SK-MEL-5 (cell line): ENCODE measurements at places on chromosomes 4 and X. TPM values are rescaled to one million over a fixed set of nuclear protein-coding genes. Genes with fewer than 3 reads are reported as not detected.

DNA sequence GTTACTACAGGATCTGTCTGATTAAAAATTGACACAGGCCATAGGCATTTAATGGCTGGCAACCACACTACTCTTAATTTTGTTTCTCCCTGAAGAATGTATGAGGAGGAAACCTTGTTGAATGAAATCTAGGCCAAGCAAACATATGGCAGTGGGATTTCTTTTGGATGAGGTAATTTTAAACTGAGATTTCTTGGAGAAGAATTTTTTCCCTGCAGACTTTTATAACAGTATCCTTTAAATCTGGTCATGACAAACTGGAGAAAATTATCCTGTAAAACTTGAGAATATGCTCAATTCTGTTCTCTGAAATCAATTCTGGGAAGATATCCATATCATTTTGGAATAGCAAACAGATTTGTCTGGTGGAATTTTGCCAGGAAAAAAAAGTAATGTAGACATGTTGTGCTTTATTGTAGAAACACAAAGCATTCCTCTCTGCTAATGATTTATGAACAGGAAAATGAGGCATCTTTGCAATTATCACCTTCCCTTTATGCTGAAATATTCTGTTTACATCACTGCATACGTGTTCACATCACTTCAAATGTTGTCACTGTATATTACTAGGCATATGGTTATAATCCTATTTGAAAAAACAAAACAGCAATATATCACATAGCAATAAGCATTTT lies 108.3 kb upstream of the ARSJ start:
- no peak for DNase-seq

DNA sequence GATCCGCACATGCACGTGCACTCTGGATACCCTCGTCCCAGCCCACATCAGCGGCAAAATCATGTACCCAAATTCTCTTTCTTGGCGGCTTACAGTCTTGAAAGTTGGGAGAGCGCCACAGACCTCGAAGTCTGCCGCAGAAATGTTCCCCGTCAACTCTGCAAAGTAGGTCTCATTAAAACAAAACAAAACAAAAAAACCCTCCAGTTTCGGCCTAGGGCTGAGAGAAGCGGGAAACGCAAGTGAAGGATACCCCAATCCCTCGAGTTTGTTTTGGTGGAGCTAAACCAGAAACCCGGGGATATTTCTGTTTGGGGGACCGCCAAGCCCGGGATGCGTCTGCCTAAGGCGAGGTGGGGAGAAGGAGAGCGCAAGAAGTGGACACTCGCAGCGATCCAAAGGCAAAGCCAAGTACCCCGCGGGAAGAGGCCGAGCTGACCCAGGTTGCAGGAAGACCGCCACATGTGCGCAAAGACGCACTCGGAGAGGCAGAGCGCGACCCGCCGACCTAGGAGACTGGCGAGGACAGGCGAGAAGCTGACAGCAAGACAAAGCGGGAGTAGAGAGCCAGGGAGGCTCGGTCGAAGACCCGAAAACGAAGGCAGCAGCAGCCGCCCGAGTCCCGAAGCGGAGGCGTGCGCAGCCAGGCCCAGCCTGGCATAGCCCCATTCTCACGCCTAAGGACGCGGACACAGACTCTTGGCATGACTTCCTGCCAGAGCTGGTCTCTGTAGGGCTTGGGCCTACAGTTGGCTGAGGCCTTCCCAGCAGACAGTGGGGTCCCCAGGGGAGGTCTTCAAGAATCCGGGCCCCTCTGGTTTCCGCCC lies 49.6 kb upstream of the BCOR start:
- DNase-seq = no peak

The PCDH18 gene
- 1.1 TPM in 2 replicates for total RNA-seq

GRCh38 chr4:187598196-187598595 lies 397.4 kb upstream of the ZFP42 start:
- no peak for DNase-seq

The PASD1 gene
- total RNA-seq = 2.9 and 3.3 TPM in 2 replicates

- DNase-seq = no peak
Observed at GRCh38 chr4:8177552-8177951, 18.9 kb upstream of the ABLIM2 start.

The NAP1L5 gene
- 10.8 and 14.0 TPM in 2 replicates for total RNA-seq

The GCNA gene
- total RNA-seq = 0.88 and 1.1 TPM in 2 replicates

- DNase-seq = no peak
Observed at GRCh38 chr4:163731071-163731470, 236.6 kb downstream of the TMA16 start.

The SATL1 gene
- total RNA-seq = 0.05 TPM in 1 of 2 replicates, not detected in the other

The NWD2 gene
- not detected in 2 replicates for total RNA-seq

- DNase-seq = no peak
Observed at GRCh38 chr4:106851726-106852125, 184.4 kb downstream of the DKK2 start.
